Kidney glomerular epithelial cell (primary cell): ENCODE measurements at places on chromosomes 7 and 10.

DNA sequence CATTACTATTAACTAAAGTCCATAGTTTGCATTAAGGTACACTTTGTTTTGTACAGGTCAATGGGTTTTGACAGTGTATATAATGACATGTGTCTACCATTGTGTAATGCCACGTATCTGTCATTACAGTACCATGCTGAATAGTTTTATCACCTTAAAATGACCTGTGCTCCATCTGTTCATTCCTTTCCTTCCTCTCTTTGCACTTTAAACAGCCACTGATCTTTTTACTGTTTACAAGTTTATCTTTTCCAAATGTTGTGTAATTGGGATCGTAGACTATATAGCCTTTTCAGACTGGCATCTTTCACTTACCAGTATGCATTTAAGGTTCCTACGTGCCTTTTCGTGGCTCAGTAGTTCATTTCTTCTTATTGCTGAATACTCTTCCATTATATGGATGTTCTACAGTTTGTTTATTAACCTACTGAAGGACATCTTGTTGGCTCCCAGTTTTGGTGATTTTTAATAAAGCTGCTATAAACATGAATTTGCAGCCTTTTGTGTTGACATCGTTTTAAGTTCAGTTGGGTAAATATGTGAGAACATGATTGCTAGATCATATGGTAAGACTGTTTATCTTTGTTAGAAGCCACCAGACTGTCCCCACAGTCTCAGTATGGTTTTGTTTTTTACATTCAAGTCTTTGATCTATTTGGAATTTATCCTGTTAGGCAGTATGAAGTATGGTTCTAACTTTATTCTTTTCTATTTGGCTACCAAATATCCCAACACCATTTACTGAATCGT, 24.7 kb downstream of the STAM start:
- DNase-seq = no peak

DNA sequence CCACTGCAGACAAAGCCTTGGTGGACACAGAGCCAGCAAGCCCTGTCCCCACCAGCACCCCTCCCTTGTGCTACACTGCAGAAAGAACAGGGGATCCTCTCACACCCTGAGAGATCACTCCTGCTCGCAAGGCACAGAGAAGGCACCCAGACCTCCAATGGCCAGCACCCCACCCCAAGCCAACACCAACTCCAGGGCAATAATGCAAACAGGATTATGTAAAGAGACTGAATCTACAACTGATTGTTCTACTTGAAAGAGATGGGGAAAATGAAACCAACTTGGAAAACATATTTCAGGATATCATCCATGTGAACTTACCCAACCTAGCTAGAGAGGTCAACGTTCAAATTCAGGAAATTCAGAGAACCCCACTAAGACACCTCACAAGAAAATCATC, 26.5 kb upstream of the STARD3NL start:
- DNase-seq = no peak

DNA sequence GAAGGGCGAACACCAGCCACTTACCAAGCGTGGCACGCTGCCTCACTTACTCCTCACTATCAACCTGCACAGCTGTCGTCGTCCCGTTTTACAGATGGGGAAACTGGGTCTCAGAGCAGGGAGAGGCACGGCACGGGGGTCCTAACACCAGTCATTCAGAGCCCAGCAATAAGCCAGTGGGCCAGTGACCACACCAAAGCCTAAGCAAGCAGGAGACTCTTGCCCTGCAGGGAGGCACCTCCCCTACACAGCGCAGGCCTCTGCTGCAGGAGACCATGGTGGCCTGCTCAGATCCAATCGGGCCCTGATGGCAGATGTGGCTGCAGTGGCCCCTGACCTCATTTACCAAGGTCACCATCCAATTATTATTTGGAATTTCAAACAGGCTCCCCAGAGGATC, 4.8 kb downstream of the SLIT1 start:
- no peak for DNase-seq

DNA sequence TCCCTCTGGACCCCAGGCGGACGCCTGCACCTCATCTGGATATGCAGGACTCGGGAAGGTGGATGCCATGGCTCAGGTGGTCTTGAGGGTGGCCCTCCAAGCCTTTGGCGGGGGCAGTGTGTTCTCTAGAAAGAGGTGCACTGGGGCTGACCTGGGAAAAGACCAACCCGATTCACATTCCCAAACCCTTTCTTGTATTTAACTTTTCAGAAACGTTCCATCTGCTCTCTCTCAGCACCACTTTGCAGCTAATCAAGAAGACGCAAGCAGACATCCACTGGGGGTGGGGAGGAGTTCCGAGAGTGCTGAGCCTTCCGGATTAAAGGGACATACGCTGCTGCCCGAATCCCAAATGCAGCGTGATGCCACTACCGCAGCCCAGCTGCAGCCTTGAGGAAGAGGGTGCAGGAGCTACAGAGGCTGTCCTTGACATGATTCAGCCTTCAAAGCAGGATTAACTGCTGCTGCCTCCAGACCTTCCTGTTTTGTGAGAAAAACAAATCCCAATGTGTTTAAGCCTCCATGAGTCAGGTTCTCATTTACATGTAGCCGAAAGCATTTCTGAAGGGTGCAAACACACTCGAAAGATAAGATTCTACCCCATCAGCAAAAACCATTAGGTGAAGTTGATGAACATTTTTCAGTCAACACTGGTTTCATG, 39.9 kb downstream of the RBM17 start:
- no peak for DNase-seq

- no peak for DNase-seq
Measured at GRCh38 chr7:149825567-149826343, 12.4 kb upstream of the ZNF862 start.

GRCh38 chr7:268991-269390, 21.0 kb upstream of the FOXL3 start:
- DNase-seq = no peak
